ENCODE measurements at places on chromosomes 5 and 9.

- no peak for DNase-seq
These were observed 6.2 kb upstream of the TIFAB start for GRCh38 chr5:135458356-135458755.

- DNase-seq: no peak
These were observed 792.4 kb downstream of the PTPRD start for GRCh38 chr9:9820436-9820835.

DNA sequence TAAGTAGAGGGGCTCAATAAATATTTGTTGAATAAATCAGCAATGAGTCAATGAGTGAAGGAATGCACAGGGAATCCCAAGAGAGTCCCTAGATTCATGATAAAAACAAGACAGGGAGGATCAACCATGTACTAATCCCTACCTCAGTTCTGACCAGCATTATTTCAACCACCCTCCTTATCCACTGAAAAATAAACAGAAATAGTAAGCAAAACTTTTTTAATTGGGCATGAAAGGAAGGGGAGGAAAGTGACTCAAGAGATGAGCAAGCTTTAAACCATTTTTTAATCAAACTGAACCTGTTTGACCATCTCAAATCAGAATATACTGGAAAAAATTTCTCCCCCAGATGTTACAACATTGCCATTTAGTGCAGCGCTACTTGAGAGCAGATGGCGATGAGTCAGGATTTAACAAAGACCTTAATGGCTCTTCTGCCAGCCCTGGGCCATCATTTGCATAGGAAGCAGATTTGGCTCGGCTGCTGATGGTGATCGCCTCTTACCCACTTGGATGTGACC, 194.8 kb upstream of the SLC30A5 start:
- no peak for DNase-seq

DNA sequence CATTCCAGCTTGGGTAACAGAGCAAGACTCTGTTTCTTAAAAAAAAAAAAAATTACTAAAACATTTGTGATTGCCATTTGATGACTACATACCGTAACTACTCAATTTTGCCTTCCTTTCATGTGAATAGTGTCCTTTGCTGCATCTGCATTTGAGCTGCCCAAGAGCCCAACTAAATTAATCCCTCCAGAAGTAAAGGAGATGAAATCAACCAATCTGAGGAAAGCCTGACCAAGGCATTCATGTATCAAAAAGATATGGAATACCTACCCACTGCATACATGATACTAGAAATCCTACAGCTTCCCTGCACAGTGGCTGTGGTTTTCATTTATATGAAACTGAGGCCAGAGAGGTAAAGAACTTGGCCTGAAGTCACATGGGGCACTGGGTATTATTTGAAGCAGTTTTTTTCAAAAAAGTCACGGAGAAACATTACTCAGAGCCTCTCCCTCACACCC, 177.5 kb downstream of the AOPEP start:
- DNase-seq: no peak

DNA sequence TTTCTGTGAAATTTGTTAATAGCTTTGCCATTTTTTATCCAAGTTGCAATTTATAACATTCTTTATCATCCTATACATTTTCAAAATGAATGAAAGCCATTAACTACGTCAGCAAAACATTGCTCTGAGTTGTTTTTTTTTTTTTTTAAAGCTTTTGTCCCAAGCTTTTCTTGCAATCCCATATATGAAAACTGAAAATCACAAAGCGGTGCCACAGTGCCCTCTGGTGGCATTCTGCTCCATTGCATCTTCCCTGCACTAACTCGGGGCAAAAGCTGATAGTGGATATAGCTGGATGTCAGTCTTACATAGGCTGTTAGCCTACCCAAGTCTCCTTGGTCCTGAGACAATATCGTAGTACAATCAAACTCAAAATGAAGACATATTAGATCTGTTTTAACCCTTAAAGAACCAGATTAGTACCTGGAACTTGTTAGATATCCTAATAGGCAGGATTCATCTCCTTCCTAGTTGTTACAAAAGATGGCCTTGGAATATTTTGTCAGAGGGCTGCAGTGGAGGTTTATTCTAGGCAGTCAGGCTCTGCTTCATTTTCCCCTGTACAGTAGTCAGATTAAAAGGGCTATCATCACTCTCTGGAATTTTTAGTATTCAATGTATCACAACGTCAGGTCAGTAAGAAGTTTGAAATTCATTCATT, 669.9 kb downstream of the PTPRD start:
- DNase-seq: peak; percentile 23
